Hypothalamus (tissue), 51 donors: ENCODE measurements at places on chromosomes 6 and 20.

- DNase-seq = no peak
Observed at GRCh38 chr6:89596056-89596455, 42.5 kb downstream of the LYRM2 start.

GRCh38 chr20:10793766-10794165, 120.0 kb upstream of the JAG1 start:
- no peak for DNase-seq

GRCh38 chr6:16754876-16755275, 6.4 kb downstream of the ATXN1 start:
- DNase-seq = no peak

DNA sequence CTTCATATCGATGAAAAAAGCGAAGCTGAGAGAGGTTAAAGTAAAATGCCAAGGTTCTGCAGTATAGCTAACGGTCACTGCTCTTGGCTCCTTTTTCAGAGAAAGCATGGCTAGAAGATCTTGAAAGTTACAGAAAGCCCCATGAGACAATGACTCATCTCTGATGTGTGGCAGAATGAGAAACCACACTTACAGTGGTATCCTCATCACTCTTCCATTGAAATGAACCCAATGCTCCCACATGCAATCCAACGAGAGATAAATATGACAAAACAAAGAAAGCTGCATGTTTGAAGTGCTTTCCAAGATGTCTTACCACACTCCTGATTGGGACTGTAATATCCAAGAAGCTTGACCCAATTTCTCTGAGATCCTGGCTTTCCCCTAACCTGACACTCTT, 694.9 kb downstream of the PRKN start:
- no peak for DNase-seq

GRCh38 chr6:131062241-131063027, 611 bp downstream of the EPB41L2 start:
- peak; percentile 20 for DNase-seq

- DNase-seq = no peak
Observed at GRCh38 chr20:58649288-58650180, 1.5 kb upstream of the STX16 start.

DNA sequence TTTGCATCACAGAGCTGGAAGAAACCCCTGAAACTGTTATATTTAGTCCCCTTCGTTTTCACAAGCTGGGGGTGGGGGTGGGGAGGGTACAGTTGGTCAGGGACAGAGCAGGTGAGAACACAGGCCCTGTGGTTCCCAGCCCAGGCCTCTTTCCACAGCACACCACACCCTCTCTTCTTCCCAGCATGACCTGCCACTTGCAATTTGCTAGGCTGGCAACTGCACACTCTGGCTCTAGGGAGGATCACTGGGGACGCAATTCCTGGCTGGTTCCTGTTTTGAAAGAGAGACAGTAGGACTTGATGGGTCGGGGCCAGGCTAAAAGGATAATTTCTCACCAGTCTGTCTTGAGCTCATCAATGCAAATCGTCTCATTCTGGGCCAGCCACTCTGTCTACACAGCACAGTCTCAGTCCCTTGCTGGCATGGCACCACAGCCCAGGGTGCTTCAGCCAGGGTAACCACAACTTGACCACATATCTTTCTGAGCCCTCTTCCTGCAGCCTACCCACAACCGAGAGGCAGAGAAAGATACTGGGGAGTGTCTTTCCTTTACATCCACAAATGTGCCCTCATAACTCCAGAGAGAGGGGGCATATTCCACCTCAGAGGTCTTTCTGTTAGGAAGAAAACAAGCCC, 41.7 kb upstream of the EMILIN3 start:
- no peak for DNase-seq

DNA sequence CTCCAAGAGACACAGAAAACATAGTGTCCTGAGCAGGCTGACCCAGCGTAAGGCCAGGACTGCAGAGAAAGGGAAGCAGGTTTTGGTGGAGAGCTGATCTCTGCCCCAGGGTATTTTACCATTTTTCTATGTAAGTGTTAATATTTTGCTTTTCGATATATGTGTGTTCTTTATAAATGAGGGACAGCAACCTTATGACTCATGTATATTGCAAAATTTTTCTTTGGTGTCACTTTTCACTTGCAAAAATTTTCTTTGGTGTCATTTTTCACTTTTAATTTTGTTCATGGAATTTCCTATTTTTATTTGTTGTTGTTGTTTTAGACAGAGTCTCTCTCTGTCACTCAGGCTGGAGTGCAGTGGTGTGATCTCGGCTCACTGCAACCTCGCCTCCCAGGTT, 34.6 kb upstream of the PXDC1 start:
- no peak for DNase-seq

GRCh38 chr6:117906507-117906957, 532 bp upstream of the SLC35F1 start:
- DNase-seq = no peak

GRCh38 chr20:50695135-50695872, 4.0 kb upstream of the RIPOR3 start:
- DNase-seq = no peak

GRCh38 chr6:106486236-106486635, 125.7 kb downstream of the CRYBG1 start:
- no peak for DNase-seq

DNA sequence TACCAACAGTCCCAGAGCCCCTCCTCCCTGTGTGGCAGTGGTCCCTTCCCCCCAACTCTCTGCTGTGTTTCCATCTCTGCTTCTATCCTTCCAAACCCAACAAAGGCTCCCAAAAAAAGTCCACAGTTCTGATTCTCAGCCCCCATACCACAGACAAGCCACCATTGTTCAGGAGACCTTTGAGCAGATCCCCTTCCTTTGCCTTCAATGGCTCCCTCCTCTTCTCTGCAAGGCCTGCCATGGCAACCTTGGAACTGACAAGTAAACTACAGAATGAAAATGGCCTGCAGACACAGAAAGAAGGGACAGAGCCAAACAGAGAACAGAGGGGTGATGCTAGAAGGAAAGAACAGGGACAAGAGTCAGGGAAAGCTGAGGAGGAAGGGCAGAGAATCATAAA, 23.2 kb downstream of the OR2H2 start:
- no peak for DNase-seq

GRCh38 chr6:52415917-52416628, 4.1 kb upstream of the EFHC1 start:
- no peak for DNase-seq

DNA sequence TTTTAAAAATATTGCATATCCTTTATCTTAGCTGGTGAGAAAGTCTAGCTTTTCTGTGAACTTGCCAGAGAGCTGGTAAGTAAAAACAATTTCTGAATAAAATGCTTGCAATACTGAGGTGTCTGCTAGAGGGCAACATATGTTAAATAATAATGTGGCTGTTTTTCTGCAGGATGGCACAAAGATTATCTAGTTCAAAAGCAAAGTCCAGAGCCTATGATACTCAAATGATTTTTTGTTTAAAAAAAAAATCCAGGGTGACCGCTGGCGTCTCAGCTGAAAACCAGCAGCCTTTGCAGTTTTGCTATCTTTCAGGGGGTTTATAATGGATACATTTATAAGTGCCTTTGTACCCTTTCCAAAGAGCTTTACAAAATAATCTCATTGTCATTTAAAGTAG, 194.9 kb downstream of the PHACTR1 start:
- DNase-seq = no peak

DNA sequence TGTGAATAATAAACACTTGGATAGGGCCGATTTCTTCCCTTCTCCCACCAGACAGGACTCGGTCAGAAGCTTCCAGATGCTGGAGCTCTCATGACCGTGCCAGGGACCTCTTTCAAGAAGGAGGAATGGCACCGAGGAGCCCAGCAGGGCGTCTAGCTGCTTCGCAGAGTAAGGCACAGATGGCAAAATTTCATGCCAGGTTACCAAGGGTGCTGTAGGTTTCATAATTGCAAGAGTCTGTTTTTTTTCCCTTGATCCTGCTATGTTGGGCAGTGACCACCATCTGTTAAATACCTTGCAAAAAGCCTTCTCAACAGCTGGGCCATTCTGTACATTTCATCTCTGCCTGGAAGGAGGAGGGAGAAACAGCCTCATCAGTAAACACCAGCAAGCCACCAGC, 111.8 kb downstream of the EDN3 start:
- DNase-seq = no peak

DNA sequence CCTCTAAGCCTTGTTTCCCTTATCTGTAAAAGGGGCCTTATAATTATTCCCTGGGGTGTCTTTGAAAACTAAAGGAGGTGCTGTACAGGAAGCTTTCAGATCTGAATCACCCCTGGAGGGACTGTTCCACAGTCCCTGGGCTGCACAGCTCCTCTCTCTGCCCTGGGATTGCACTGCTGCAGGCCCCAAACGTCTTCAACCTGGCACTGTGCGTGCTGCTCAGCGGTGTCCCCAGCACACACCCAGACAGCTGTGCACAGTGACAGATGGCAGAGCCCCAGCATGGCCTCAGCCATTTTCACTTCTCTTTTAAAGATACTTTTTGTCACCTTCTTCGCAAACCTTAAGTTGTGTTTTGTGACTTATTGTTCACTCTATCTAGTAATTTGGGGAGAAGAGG, 50.7 kb upstream of the INSM1 start:
- DNase-seq = no peak

DNA sequence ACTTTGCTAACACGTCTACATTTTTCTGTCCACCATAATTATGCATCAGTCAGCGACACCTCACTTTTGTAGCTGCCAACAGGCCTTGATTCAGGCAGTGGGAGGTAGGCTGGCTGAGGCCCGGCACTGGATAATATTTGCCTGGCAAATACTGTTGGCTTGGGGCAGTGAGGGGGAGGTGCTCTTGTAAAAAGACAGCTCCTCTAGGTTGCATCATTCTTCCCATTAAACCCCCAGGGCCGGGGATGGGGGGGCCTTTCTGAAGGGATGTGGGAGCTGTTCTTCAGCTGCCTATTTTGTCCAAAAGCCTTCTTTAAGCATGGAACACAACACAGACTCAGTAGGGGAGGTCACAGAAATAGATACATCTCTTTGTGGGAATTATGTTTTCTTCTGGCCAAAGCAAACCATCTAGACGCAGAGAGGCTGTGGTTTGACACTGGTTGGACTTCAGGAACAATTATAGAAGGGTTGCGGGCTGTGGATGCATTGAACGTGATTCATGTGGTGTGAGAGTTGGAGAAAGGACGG, 338.3 kb upstream of the NT5E start:
- no peak for DNase-seq

DNA sequence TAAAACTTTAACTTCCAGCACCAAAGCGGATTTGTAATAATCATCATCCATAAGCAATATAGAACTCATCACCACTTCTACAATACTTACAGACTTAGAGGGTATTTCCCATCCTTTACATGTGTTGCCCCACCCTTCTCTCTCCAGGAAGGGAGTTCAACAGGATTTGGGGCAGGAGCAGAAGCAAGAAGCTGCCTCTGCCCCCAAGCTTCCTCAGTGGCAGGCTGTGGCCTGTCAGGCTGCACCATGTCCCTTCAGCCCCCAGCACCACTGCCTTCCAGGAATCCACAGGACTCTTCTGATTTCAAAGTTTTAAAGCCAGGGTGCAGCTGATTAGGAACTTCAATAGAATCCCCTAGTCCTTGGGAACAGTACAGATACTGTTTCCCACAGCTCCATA, 36.7 kb upstream of the MCM9 start:
- DNase-seq = no peak

- DNase-seq = no peak
Observed at GRCh38 chr6:38283734-38284362, 355.9 kb downstream of the BTBD9 start.

- DNase-seq = no peak
Observed at GRCh38 chr20:40431611-40432010, 257.4 kb downstream of the MAFB start.

GRCh38 chr6:133132466-133132971, 108.6 kb upstream of the EYA4 start:
- no peak for DNase-seq

GRCh38 chr6:9986273-9986672, 428.6 kb downstream of the TFAP2A start:
- no peak for DNase-seq

DNA sequence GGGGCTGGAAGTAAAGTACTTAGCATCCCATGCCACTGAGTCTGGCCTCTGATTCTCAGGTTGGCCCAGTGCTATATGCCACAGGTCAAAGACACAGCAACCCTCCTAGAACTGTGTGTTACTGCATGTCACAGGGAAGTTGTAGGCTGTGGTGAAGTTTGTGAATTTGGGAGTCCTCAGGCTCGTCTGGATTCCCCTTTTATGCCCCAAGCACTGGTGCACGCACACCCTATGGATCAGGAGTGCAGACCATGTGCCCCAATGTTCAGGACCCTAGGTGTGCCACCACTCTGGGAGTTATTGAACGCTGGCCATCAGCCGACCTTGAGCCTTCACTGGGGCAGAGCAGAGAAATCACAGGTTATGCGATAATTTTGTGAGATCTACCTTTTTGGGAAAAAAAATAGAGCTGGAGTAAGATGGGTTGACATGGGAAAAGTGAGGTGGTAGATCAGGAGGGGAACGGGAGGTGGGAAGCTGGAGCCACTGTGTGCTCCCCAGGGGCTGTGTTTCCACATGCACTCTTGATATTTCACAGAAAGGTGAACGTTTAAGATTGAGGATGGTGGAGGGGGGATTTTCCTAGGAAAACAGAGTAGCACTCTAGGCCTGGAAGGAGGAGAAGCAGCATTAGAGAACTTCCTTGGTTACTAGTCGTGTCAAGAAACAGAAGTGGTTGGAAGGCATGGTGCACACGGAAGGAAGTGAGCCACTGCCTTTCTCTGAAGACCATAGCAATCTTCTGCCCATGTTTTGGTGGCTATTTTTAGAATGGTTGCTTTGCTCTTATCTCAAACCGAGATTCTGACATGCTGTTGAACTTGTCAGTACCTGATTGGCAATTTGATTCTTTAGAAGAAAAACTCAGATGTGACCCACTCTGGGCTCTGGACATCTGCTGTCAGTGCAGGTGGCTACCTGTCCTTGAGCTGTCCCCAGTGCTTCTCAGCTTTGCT, 44.1 kb downstream of the DUSP22 start:
- DNase-seq = no peak

- no peak for DNase-seq
Observed at GRCh38 chr6:36692220-36692619, 5.4 kb upstream of the RAB44 start.

GRCh38 chr6:163635731-163636364, 221.3 kb downstream of the QKI start:
- no peak for DNase-seq

GRCh38 chr6:5333658-5334057, 72.3 kb downstream of the FARS2 start:
- DNase-seq = no peak

DNA sequence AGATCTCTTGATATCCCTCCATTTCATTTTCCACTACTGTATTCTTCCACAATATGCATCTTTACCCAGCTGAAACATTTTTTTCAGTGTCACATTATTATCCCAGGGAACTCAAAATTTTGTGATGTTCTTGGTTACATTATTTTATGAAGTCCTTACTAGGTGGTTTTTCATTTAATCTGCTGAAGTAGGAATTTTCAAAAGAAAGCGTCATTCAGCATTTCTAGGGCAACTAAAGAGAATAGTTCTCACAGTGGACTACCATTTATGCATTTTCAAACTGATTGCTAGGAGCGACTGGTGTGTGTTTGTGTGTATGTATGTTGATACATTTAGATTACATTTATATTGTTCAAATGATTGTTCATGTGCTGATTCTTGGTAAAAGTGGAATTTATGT, 2.4 kb upstream of the TMEM30A start:
- DNase-seq = no peak
